ENCODE measurements at places on chromosomes 5 and 9.

DNA sequence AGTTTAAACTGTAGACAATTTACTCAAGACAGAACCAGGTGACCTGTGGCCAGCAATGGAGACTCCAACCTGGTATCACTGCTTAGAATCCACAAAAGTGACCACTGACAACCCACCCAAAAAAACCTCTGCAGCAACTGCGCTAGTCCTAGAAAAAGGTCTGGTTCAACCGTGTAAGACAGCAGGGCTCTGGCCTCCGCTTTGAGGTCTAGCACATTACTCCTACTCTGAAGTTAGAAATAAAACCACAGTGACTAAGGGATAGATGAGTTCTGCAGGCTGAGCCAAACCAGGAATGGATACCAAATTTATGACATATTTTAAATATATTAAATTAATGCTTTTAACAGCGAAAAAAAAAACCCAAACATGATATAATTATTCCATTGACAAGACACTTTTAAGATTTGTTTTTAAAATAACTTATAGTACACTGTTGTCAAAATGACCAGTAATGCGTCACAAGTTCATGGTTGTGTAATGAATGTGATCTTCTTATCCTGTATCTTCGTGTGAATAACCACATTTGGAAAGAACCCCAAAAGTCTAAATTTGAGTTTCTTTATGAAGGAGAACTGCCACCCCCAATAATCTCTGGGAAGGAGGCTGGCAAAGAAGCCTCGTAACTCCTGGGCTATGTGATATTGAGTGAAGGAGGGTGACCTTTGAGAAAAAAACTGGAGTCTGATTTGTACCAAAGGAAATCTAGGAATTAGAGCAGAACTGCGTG lies 101.9 kb upstream of the SLC44A1 start:
- no peak for DNase-seq

GRCh38 chr5:132460846-132461568 lies 29.6 kb downstream of the IRF1 start:
- no peak for DNase-seq

DNA sequence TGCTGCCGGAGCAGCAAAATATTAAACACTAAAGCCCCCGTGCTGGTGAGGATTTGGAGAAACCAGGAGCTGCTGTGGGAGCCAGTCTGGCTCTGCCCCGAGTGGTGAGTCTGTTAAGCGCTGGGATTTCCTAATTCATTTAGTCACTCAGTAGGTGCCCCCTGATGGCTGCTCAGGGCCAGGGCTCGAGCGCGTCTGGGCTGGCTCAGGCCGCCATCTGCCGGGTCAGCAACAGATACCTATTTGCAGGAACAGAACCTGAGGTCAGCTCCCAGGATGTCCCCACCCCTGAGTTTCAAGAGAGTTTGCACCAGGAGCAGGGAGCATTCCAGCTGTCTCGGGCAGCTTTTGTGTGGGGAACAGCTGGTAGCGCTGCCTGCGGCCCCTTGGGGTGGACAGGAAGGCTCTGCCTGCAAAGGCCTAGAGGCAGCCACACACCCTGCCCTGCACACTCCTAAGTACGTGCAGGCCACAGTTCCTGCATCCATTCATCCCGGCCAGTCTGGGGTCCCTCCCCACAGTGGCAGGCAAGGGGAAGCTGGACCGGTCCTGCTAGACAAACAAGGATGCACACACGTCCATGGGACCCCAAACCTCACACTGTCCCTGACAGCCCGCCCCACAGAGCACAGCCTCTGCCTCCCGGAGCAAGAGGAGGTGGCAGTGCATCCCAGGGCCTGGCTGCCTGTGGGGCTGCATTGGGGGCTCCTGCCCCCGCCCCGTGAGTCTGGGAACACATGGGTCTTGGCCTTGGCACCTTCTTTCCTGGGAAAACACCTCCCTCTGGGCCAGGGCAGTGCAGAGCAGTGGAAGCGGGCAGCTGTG lies 83.7 kb downstream of the ADAMTS2 start:
- DNase-seq, result no peak

GRCh38 chr5:6700685-6701355 lies 12.4 kb upstream of the TENT4A start:
- no peak for DNase-seq

DNA sequence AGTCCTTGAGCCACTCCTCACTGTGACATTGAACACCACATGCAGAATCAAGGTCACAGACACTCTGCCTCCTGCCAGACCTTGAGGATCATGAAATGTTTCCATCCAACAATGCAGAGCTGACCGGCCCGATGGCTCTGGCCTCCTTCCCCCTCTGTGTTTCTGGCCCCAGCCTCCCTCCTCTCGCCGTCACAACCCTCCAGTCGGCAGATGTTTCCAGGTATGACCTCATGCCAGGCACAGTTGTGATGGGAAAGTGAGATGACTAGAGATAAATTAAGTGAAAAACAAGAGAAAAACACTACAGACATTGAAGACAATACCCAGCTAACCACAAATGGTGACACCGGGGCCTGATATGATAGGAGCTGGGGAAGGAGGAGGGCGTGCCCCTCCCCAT lies 9.8 kb downstream of the NTNG2 start:
- no peak for DNase-seq

Data from stimulated activated CD8-positive, alpha-beta memory T cell treated with anti-CD3 and anti-CD28 coated beads, Interleukin-4, amount 100 ng/mL, for 48 hours (primary cell).